Thymus (tissue), 14 donors: ENCODE measurements at places on chromosomes 12 and 14. TPM values are rescaled to one million over a fixed set of nuclear protein-coding genes. Genes with fewer than 3 reads are reported as not detected.

- no peak overlapping the region for H3K4me3 ChIP-seq
- H3K4me1 ChIP-seq: no peaks in the 10 kb centered on the region
- H3K36me3 ChIP-seq: no peaks in the 10 kb centered on the region
- DNase-seq: no peak
- H3K27ac ChIP-seq: no peak overlapping the region
- H3K27me3 ChIP-seq: no peaks in the 10 kb centered on the region
Observed at GRCh38 chr14:94392510-94392935, 4.1 kb upstream of the SERPINA1 start.

- DNase-seq: no peak
- peaks cover 28% of the 10 kb centered on the region for H3K36me3 ChIP-seq
- H3K27me3 ChIP-seq: no peaks in the 10 kb centered on the region
- H3K4me3 ChIP-seq: no peak overlapping the region
Observed at GRCh38 chr14:92585981-92586937, 72.7 kb downstream of the RIN3 start.

GRCh38 chr12:13504736-13505135, 308.2 kb downstream of the EMP1 start:
- H3K4me3 ChIP-seq: no peak overlapping the region
- H3K4me1 ChIP-seq: no peaks in the 10 kb centered on the region
- H3K27me3 ChIP-seq: no peaks in the 10 kb centered on the region

The PEBP1 gene
- total RNA-seq: 117 TPM

DNA sequence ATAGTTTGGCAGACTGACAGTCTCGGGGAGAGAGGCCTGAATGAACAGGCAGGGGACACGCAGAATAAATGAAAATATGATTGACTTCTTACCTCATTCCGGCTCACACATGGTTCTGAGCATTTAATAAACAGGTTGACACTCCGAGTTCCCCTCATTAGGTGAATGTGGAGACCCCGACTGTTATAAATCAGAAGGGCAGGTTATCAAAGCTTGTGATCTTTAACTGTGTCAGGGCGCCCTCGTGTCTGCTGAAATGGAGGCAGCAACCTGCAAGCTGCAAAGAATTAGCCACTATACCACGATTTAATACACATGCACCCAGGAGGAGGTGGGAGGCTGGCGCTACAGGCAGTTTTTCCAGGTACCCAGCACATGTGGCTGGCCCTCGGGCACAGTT, 627.5 kb downstream of the MED13L start:
- H3K4me3 ChIP-seq: no peak overlapping the region
- no peaks in the 10 kb centered on the region for H3K27me3 ChIP-seq
- H3K27ac ChIP-seq: no peak overlapping the region
- no peaks in the 10 kb centered on the region for H3K36me3 ChIP-seq
- H3K4me1 ChIP-seq: no peaks in the 10 kb centered on the region
- DNase-seq: no peak

The TPPP2 gene
- total RNA-seq: not detected

DNA sequence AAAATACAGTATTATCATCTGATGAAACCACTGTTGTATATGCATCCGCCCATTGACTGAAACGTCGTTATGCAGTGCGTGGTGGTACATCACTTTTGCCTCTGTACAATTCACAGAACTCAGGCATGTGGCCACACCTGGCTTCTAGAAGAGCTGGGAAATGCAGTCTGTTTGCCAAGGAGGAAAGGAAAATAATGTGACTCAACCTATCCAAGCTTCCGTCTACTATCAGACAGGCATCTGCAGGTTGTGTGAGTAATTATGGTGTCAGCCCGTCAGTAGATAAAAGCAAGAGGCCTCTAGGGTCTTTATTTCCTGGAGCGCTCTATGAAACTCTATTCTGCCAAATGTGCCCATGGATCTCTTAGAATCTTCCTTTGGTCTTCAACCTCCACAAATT, 111.6 kb downstream of the BBS10 start:
- H3K27ac ChIP-seq: no peak overlapping the region
- H3K27me3 ChIP-seq: no peaks in the 10 kb centered on the region
- no peaks in the 10 kb centered on the region for H3K4me1 ChIP-seq
- H3K36me3 ChIP-seq: no peaks in the 10 kb centered on the region
- DNase-seq: no peak

DNA sequence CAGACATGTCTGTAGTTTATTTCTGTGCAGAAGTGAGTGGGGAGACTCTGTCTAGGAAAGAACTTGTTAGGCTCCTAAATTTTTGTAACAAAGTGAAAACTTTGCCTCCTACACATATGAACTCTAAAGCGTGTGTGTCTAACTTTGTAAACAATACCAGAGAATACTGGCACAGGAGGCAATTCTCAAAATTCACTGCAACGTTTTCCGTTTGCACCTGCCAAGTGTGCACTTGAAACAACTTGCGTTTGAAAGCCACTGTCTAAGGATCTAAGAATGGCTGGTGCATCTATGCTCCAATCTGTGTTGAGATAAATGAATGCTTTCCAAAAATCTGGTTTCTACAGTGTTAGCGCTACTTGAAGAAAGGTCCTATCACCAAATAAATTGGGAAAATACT, 15.3 kb downstream of the GRIP1 start:
- H3K4me3 ChIP-seq: no peak overlapping the region
- no peaks in the 10 kb centered on the region for H3K27me3 ChIP-seq
- no peaks in the 10 kb centered on the region for H3K36me3 ChIP-seq
- no peak for DNase-seq

- peaks cover 11% of the 10 kb centered on the region for H3K4me1 ChIP-seq
- H3K27me3 ChIP-seq: no peaks in the 10 kb centered on the region
- no peaks in the 10 kb centered on the region for H3K36me3 ChIP-seq
- DNase-seq: no peak
Observed at GRCh38 chr14:61591862-61592261, 103.5 kb upstream of the HIF1A start.

The AQP2 gene
- total RNA-seq: 0.05 TPM

- no peak overlapping the region for H3K27ac ChIP-seq
- peaks cover 76% of the 10 kb centered on the region for H3K36me3 ChIP-seq
- no peak overlapping the region for H3K4me3 ChIP-seq
- DNase-seq: no peak
- H3K4me1 ChIP-seq: peaks cover 6% of the 10 kb centered on the region
Observed at GRCh38 chr12:112018571-112019237, 5.5 kb downstream of the ERP29 start.

DNA sequence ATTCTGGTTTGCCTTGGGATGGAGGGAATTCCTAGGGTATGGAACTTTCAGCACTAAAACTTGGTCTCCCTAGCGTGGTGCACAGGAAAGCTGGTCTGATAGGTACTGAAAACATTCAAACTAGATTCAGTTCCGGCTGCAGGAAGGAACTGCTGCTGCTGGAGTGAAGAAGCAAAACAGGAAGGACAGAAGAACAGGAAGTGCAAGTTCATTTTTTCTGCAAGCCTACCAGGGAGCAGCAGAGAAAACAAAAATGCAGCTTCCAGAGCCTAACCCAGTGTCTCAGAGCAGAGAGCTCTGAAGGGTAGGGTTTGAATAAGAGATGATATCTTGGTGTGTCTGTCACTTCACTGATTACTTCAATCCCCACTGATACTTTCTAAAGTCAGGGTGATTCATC, 165.2 kb downstream of the VRK1 start:
- DNase-seq: peak; percentile 39
- no peaks in the 10 kb centered on the region for H3K36me3 ChIP-seq

GRCh38 chr12:4992871-4993270, 50.8 kb upstream of the KCNA5 start:
- DNase-seq: no peak
- H3K27ac ChIP-seq: no peak overlapping the region
- peaks cover 11% of the 10 kb centered on the region for H3K27me3 ChIP-seq

DNA sequence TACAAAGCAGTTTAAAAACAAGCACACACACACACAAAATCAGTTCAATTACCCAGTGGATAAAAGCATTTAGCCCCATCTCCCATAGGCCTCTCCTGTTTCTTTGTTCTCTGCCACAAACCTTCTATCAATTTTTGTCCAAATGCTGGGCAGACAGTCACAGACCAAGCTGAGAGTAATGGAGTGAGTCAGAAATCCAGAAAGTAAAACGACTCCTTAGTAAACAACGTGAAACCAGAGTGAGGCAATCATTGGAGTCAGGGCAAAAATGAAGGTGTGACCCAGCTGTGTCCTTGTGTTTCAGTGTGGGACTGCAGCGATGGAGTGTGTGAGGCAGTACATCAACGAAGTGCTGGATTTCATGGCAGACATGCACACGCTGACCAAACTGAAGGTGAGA, 102.0 kb downstream of the PRIMA1 start:
- H3K36me3 ChIP-seq: no peaks in the 10 kb centered on the region
- H3K27me3 ChIP-seq: no peaks in the 10 kb centered on the region
- no peak overlapping the region for H3K27ac ChIP-seq
- no peak for DNase-seq
- H3K4me1 ChIP-seq: no peaks in the 10 kb centered on the region
- no peak overlapping the region for H3K4me3 ChIP-seq

DNA sequence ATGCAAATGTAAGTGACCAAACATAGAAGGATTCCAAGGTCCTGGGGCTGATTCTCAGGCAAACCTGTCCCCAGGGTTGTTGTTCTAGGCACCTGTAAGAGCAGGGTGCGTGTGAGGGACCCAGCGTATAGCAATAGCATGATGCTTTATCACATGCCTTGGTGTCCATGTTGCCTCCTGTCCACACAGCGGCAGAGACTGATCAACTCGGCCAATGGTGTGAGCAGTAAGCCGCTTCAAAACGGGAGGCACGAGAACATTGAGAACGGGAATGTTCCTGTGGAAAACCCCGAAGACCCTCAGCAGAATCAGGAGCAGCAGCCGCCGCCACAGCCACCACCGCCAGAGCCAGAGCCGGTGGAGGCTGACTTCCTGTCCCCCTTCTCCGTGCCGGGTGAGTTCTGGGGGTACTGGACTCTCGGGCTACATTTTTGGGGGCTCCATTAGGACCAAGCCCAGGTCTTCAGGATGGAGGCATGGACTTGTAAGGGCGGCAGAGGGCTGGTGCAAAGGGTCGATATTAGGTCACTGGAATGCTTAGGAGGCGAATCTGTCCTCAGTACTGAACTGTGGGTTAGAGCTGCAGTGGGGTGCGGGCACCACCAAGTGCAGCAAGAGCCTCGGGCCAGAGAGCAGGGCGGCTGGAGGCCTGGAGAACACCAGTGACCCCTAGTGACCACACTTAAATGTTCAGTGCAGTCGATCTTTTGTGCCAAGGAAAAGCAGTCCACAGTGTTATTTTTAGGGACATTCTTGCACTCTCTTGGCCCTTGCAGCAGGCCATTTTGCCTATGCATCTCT, 57.2 kb upstream of the RIN3 start:
- H3K36me3 ChIP-seq: no peaks in the 10 kb centered on the region
- H3K27ac ChIP-seq: no peak overlapping the region
- DNase-seq: no peak
- H3K4me1 ChIP-seq: peaks cover 8% of the 10 kb centered on the region
- no peak overlapping the region for H3K4me3 ChIP-seq

- peaks cover 77% of the 10 kb centered on the region for H3K36me3 ChIP-seq
Observed at GRCh38 chr12:53034459-53034858, 15.4 kb upstream of the TNS2 start.

GRCh38 chr14:93090826-93091555, 24.7 kb downstream of the ITPK1 start:
- H3K4me3 ChIP-seq: no peak overlapping the region
- H3K27ac ChIP-seq: no peak overlapping the region
- no peaks in the 10 kb centered on the region for H3K4me1 ChIP-seq
- H3K27me3 ChIP-seq: no peaks in the 10 kb centered on the region
- no peaks in the 10 kb centered on the region for H3K36me3 ChIP-seq

- H3K36me3 ChIP-seq: no peaks in the 10 kb centered on the region
- no peaks in the 10 kb centered on the region for H3K4me1 ChIP-seq
- no peaks in the 10 kb centered on the region for H3K27me3 ChIP-seq
- no peak overlapping the region for H3K27ac ChIP-seq
- no peak for DNase-seq
- H3K4me3 ChIP-seq: no peak overlapping the region
Observed at GRCh38 chr12:115474539-115475353, 790.8 kb upstream of the TBX3 start.

- no peaks in the 10 kb centered on the region for H3K27me3 ChIP-seq
- H3K36me3 ChIP-seq: no peaks in the 10 kb centered on the region
- H3K4me1 ChIP-seq: no peaks in the 10 kb centered on the region
Observed at GRCh38 chr14:84707830-84708229, 822.1 kb upstream of the FLRT2 start.

DNA sequence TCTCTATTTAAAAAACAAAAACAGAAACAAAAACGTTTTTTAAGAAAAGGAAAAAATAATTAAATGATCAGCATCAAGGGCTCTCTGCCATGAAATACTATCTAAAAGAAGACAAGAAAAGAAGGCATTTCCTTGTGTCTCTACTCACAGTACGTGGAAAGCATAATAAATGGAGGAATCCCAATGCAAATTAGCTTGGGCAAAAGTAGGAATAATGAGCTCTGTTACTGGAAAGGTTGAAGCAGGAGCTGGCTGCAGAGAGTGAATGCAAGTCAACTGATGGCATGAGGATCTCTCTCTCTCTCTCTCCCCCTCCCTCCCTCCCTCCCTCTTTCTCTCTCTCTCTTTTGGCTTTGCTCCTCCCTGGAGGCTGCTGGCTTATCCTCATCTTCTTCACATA, 85.9 kb downstream of the TBX3 start:
- no peaks in the 10 kb centered on the region for H3K36me3 ChIP-seq
- no peaks in the 10 kb centered on the region for H3K27me3 ChIP-seq
- no peaks in the 10 kb centered on the region for H3K4me1 ChIP-seq
- H3K27ac ChIP-seq: no peak overlapping the region

DNA sequence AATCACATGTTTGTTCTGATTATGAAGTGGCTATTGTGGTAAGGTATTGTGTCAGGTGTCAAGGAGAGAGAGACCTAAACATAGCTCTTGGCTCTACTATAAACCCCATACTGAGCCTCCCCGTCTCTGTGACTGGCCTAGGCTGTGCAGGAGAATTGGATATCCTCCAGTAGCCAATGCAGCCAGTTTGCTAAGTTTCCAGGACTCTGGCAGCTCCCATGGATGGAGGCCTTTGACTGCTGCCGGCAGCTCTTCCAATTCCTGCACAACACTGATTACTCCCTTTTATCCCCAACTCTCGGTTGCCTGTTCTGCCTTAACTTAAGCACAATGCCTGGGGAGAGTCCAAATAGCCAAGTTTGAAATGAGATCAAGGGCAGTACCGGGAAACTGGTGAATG, 59.3 kb downstream of the ABCC9 start:
- no peak overlapping the region for H3K27ac ChIP-seq
- no peaks in the 10 kb centered on the region for H3K4me1 ChIP-seq
- no peak for DNase-seq
- H3K4me3 ChIP-seq: no peak overlapping the region

DNA sequence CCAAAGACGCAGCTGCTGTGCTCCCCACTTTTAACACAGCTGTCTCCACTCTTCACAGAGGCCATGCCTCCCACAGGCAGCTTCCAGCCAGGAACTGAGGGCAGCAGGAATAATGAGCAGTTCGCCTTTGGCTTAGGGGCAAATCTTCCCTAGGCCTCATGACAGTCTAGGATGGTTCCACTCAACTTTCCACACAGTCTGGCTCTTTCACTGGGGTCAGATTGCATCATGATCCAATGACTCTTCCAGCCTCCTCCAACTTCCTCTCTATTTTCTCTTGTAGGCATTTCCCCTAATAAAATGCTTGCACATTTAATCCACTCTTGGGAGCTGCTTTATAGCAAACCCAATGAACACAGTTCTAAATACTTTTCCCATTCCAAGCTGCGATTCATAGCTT, 271.6 kb upstream of the ATP2B1 start:
- H3K36me3 ChIP-seq: no peaks in the 10 kb centered on the region
- no peak for DNase-seq
- H3K27me3 ChIP-seq: no peaks in the 10 kb centered on the region
